A549 treated with RU486 at 1 μM for 4 hours (cell line): ENCODE measurements at places on chromosomes 5 and 9. TPM values are rescaled to one million over a fixed set of nuclear protein-coding genes. Genes with fewer than 3 reads are reported as not detected.

Gene MYOZ3
- total RNA-seq, result 0.05 to 0.25 TPM in 2 of 5 replicates, not detected in the others

Gene SH2D3C
- 0.06 to 0.11 TPM (median 0.07 TPM) in 3 of 5 replicates, not detected in the others for total RNA-seq

Gene GAS1
- 0.07 to 0.12 TPM (median 0.09 TPM) in 4 of 5 replicates, not detected in the other for total RNA-seq

Gene PIP5K1B
- total RNA-seq, result 0.03 TPM in 1 of 5 replicates, not detected in the others

Gene CATSPER3
- total RNA-seq, result 0.19 to 0.67 TPM (median 0.46 TPM) in 5 replicates

Gene CCDC152
- not detected in 5 replicates for total RNA-seq

Gene GRXCR2
- not detected in 5 replicates for total RNA-seq

Gene SV2C
- 0.02 TPM in 1 of 5 replicates, not detected in the others for total RNA-seq

Gene IFNE
- 0.86 to 2.3 TPM (median 1.4 TPM) in 5 replicates for total RNA-seq

Gene TYRP1
- not detected in 5 replicates for total RNA-seq

Gene PCDHGB6
- 0.06 to 0.15 TPM (median 0.09 TPM) in 5 replicates for total RNA-seq

Gene PPP3R2
- total RNA-seq, result not detected in 5 replicates

Gene ZFP62
- total RNA-seq, result 7.8 to 12.7 TPM (median 8.8 TPM) in 5 replicates

Gene LEAP2
- 0.56 to 1.1 TPM (median 0.76 TPM) in 5 replicates for total RNA-seq

Gene TRPM6
- 1.3 to 1.8 TPM (median 1.4 TPM) in 5 replicates for total RNA-seq

Gene SGTB
- total RNA-seq, result 6.3 to 8.2 TPM (median 7.5 TPM) in 5 replicates

Gene VCP
- 277 to 304 TPM (median 295 TPM) in 5 replicates for total RNA-seq

Gene HCN1
- total RNA-seq, result not detected in 5 replicates

Gene PCDHA4
- total RNA-seq, result 1.3 to 1.7 TPM (median 1.5 TPM) in 5 replicates

Gene WNK2
- 4.4 to 7.9 TPM (median 7.1 TPM) in 5 replicates for total RNA-seq

Gene PCDHB2
- 2.3 to 4.1 TPM (median 3.6 TPM) in 5 replicates for total RNA-seq

Gene FOXD4L6
- 0.11 TPM in 1 of 5 replicates, not detected in the others for total RNA-seq

Gene ZNF346
- total RNA-seq, result 9.2 to 11.1 TPM (median 10.2 TPM) in 5 replicates

Gene ZNF189
- 4.7 to 8.4 TPM (median 6.6 TPM) in 5 replicates for total RNA-seq

Gene FOXI1
- not detected in 5 replicates for total RNA-seq

Gene MACIR
- total RNA-seq, result 16.3 to 21.4 TPM (median 20.2 TPM) in 5 replicates

Gene CBY3
- total RNA-seq, result not detected in 5 replicates

Gene IRX1
- not detected in 5 replicates for total RNA-seq

Gene AGXT2
- total RNA-seq, result not detected in 5 replicates

Gene ADAMTSL1
- total RNA-seq, result not detected in 5 replicates

Gene TMEM174
- not detected in 5 replicates for total RNA-seq

Gene EFNA5
- total RNA-seq, result 16.7 to 23.3 TPM (median 19.8 TPM) in 5 replicates

Gene MAMDC2
- 0.21 to 0.65 TPM (median 0.36 TPM) in 5 replicates for total RNA-seq

Gene GBA2
- 23.1 to 31.3 TPM (median 30.0 TPM) in 5 replicates for total RNA-seq

Gene RNF145
- 106 to 133 TPM (median 130 TPM) in 5 replicates for total RNA-seq

Gene CERCAM
- total RNA-seq, result 30.4 to 41.3 TPM (median 35.0 TPM) in 5 replicates

Gene PTGER4
- total RNA-seq, result 0.70 to 1.0 TPM (median 0.94 TPM) in 5 replicates

Gene PCDHB10
- total RNA-seq, result 0.06 TPM in 2 of 5 replicates, not detected in the others

Gene HTR4
- not detected in 5 replicates for total RNA-seq

Gene NEUROG1
- total RNA-seq, result not detected in 5 replicates

Gene CDKN2B-AS1
- total RNA-seq, result not detected in 5 replicates

Gene PCDHGA9
- total RNA-seq, result 0.03 to 0.05 TPM (median 0.04 TPM) in 3 of 5 replicates, not detected in the others

Gene ORM2
- not detected in 5 replicates for total RNA-seq

Gene HRH2
- total RNA-seq, result 0.48 to 0.86 TPM (median 0.70 TPM) in 5 replicates

Gene ADGRD2
- not detected in 5 replicates for total RNA-seq

Gene PLEKHG4B
- total RNA-seq, result 0.56 to 1.0 TPM (median 0.96 TPM) in 5 replicates

Gene MEGF10
- not detected in 5 replicates for total RNA-seq

Gene SH3TC2
- 0.24 to 0.64 TPM (median 0.56 TPM) in 5 replicates for total RNA-seq

Gene NRARP
- total RNA-seq, result 3.9 to 9.5 TPM (median 7.7 TPM) in 5 replicates

Gene GAPT
- total RNA-seq, result not detected in 5 replicates

Gene GADD45G
- total RNA-seq, result 0.15 to 0.50 TPM (median 0.25 TPM) in 5 replicates

Gene F2RL1
- total RNA-seq, result 235 to 317 TPM (median 280 TPM) in 5 replicates

Gene EIF4E1B
- not detected in 5 replicates for total RNA-seq
